Stimulated activated CD8-positive, alpha-beta memory T cell treated with anti-CD3 and anti-CD28 coated beads, Interleukin-7, amount 100 ng/mL, for 1 hour (primary cell): ENCODE measurements at places on chromosomes 5 and 9.

- DNase-seq: no peak
Measured at GRCh38 chr5:175680020-175680419, 22.1 kb downstream of the HRH2 start.

- no peak for DNase-seq
Measured at GRCh38 chr5:159095151-159095721, 4.5 kb downstream of the EBF1 start.

DNA sequence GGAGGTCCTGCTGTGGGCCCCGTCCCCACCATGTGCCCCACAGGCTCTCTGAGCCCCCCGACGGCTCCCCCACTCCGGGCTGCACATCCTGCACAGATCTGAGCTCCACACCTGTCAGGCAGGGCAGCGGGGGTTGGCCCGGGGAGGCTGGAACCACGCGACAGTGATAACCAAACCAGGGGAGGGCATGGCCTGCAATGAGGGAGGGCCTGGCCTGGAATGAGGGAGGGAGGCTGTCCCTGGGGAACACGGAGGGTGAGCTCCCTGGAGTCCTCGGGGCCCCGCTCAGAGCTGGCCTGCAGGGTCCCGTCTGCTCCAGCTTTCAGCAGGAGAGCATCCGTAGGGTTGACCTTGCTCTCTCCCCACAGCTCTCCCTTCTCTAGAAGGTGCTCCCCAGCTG, 30.5 kb downstream of the SLC9A3 start:
- no peak for DNase-seq

DNA sequence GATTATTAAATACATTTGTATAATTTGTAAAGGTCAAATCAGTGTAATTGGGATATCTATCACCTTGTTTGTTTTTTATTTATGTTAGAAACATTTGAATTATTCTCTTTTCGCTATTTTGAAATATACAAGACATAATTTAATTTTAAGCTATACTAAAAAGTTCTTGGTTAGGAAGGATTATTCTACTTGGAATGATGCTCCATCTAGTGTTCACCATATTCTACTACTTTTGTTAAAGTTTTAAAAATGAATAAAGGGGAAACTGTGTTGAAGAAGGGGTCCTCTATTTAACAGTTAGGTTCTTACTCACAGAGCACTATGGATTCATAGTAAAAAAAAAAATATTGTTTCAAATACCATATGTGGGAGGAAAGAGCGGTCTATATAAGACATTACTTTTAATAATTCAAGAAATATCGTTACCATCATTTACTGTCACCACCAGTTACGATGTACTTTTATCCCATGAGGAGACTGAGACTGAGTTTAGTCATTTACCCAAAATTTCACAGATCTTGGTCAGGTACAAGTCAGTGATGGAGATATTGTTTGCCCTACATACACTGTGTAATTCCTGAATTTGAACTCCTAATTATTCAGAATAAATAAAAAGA, 6.3 kb upstream of the STOM start:
- DNase-seq: no peak

- no peak for DNase-seq
Measured at GRCh38 chr9:69040646-69041045, 5.1 kb downstream of the FXN start.

DNA sequence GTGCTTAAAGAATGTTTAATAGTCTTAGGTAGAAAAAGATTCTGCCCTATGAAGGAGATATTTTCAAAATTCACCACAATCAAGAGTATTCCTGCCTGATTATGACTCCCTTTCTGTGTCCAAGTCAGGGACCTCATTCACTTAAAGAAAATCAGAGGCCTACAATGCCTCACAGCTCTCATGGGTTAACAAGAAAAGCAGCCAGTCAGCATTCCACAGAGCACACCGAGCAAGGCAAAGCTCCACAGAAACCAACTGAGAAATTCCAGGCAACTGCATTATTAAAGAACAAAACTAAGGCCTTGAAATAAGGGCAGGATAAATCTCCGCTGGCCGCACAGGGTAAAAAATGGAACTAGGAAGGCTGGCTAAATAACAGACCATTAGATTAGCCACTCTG, 161.1 kb downstream of the TARS1 start:
- no peak for DNase-seq
